ENCODE measurements at places on chromosomes 16 and 17.

DNA sequence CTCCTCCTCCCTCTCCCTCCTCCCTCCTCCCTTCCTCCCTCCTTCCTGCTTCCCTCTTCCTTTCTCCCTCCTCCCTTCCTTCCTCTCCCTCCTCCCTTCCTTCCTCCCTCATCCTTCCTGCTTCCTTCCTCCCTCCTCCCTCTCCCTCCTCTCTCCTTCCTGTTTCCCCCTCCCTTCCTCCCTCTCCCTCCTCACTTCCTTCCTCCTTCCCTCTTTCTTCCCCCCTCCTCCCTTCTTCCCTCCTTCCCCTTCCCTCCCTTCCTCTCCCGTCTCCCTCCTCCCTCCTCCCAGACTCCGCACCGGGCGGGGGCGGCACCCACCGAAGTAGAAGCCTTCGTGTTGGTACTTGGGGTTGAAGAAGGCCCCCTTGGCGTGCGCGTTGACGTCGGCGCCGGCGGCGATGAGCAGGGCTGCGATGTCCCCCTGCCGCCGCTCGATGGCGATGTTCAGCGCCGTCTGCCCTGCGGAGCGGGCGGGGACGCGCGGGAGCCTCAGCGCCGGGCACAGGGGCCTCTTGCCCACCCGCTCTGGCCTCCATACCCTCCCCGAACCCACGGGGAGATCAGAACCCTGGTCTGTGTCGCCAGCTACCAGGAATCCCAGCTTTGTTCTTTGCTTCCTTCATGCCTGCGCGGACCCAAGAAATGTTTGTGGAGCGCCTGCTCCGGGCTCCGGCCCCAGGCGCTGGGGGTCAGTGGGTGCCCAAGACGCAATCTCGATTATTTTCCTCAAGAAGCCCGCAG is 22.2 kb downstream of the TRPV3 start:
- DNase-seq, result peak; percentile 60

GRCh38 chr16:65570261-65570660 is 448.4 kb upstream of the CDH11 start:
- DNase-seq, result no peak

DNA sequence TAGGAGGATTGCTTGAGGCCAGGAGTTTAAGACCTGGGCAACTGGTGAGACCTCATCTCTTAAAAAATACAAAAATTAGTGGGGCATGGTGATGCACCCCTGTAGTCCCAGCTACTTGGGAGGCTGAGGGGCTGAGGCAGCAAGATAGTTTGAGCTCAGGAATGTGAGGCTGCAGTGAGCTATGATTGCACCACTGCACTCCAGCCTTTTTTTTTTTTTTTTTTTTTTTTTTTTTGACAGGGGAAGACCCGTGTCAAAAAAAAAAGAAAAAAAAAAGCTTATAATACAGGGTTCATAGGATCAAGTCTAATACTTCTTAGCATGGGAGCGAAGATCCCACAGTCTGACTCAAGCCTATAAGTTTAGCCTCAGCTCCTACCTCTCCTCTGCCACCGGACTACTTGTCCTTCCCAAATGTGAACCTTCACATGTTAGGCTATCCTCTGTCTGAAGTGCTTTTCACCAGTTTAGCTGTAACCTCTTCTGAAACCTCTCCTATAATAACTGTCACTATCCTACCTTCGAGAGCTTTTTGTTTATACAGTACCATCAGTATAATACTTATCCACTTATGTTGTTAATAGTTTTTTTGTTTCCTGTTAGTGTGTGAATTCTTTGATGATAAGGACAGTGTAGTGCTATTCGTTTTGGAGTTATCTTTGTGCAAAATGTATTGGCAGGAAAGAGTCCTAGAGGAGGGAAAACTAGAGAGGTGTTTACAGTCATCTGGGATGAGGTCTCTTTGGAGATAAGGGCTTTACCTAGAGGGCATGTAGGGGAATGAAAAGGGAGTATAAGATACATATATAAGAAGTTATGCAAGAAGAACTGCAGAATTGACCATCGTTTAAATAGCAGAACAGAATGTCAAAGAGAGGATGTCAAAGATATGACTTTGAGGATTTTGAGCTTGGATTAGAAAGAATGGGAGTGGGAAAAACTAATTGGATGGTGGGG is 15.5 kb downstream of the CPD start:
- DNase-seq, result no peak

DNA sequence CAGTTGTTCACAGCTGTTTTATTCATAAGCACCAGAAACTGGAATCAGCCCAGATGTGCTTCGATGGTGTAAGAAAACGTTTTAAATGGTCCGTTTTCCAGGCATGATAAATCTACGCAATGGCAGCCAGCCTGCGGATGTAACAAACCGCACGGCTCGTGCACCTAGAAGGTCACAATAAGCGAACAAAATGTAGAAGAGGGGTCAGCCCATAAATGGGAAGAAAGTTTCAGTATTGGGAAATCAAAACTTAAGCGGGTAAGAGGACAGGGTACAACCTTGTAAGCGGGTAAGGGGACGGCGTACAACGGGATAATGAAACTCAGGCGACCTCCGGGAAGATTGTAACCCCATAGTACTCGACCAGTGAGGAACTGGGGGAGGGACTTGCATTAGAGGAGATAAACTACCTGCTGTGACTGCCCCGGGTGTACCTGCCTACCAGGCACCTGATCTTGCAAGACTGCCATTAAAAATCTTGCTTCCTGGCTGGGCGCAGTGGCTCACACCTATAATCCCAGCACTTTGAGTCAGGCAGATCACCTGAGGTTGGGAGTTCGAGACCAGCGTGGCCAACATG is 66.6 kb downstream of the ANKRD11 start:
- no peak for DNase-seq

GRCh38 chr17:80504686-80505413 is 28.4 kb upstream of the NPTX1 start:
- DNase-seq, result no peak

DNA sequence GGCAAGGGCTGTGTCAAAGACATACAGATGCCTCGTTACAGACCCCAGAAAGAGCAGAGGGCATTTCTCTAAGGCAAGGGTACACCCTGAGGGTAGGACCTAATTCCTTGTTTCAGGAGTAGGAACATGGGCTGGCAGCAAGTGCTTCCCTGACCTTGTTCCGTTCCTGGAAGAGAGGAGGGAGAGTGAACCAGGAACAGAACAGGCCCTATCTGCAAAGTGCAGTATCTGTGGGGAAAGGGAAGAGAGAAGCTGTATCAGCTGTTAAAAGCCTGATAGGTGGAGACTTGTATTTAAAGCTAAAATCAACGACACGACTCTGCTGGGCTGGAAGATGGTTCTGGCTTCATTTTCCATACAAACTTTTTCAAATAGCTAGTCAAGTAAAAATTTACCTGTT is 26.1 kb upstream of the FASN start:
- no peak for DNase-seq

DNA sequence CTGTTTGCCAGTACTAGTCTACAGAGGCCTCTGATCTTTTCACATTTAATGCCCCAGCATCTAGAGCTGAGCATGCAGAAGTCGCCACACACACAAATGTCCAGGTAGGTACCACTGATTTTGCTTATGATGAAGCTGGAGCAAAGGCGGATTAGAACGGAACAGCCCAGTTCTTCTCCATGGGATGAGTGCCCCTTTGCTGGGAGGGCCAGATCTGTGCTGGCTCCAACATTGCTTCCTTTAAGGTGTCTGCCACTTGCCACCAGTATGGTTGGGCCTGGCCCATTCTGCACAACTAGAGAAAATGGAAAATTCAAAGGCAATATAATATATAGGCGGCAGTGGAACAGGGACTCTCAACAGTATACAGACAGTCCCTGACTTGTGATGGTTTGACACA is 2.2 kb upstream of the MNT start:
- DNase-seq, result no peak

GRCh38 chr16:81216706-81217105 is 21.8 kb upstream of the BCO1 start:
- no peak for DNase-seq

- DNase-seq, result no peak
These were observed 204.6 kb downstream of the SLC39A11 start for GRCh38 chr17:72887917-72888316.

GRCh38 chr16:66927918-66928649 is 2.7 kb upstream of the RRAD start:
- DNase-seq, result no peak

- DNase-seq, result no peak
These were observed 26.2 kb downstream of the GPRC5B start for GRCh38 chr16:19858340-19859018.

DNA sequence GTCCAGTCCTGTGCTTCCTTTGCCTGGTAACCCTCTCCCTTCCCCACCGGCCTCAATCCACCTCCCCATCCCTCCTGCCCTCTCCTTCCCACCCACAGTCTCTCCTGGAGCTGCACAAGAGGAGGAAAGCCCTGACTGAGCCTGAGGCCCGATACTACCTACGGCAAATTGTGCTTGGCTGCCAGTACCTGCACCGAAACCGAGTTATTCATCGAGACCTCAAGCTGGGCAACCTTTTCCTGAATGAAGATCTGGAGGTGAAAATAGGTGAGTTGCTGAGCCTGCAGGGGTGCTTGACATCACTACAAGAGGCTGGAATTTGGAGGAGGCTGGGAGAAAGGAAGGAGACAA is 1.3 kb downstream of the PLK1 start:
- no peak for DNase-seq

DNA sequence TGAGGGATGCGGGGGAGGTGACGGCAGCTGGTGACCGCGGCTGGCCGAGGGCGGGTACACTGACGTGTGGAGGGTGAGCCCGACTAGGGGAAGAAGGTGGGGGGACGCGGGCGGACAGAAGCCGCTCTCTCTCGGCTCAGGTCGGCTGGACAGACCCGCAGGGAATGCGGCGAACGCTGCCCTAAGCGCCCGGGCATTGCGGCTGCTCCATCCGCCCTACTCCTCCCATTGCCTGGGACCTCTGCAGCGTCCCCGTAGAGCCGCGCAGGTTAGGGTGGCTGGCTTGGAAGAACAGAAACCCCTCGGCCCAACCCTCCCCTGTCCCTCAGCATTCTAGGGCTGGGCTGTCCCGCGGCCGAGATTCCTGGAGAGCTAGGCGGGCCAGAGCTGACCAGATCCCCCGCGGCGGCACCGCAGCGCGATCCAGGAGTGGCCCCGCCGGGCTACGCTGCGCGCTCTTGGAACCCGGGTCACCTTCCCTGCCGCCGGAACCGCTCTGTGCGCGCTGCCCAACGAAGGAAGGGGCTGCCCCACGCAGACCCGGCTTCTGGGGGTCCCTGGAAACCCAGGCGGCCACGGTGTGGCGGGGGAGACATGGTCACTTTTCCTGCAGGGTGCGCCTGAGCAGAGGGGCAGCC is 3.0 kb downstream of the DLX4 start:
- DNase-seq, result no peak

DNA sequence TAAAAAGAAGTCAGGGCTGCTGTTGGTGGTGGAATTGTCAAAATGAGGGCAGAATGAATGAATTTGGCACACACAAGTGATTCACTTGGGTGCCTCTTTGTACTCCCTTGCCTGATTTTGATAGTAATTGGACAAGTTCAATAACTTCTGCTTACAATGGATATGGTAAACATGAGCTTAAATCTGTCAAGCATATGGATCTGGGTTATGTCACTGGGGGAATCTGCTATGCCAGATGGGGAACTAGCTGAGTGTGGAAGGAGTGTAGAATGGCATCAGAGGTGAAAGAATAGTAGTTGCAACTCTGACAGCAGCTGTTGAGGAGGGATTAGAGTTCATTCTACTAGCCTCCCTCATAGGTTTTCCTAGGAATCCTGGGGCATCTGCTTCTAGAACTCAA is 724.2 kb upstream of the CDH8 start:
- no peak for DNase-seq

DNA sequence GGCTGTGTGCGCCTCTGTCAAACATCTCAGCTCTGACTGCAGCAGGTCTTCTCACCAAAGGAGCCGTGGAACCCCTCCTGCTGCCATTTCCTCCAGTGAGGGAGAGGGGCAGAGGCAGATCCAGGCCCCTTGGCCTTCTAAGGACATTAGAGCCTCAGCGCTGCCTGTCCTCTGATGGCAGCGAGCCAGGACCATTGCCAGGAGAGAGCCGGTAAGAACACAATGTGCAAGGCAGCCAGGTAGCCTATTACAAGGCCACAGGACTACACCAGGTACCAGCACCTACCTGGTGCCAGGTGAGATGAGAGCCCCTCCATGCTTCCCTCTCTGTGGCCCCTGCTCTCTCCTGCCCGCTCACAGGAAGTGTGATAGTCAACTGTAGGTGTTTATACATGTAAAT is 11.0 kb downstream of the LRRC75A start:
- no peak for DNase-seq

DNA sequence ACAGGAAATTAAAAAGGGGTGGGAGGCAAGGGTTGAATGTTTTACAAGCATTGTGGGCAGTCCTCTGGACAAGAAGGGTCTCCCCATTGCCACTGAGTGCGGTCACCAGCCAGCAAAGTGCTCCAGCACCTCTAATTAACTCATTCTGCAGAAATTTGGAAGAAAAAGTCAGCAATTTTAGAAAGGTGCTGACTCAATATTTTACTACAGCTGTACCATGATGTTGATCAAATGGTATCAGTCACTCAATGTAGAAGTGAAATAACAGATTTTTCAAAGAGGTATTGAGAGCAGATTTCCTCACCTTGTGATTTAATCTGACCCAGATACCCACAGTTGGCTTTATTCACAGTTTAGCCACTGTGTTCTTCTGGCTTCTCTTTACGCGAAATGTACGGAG is 96.7 kb downstream of the PMP22 start:
- no peak for DNase-seq

DNA sequence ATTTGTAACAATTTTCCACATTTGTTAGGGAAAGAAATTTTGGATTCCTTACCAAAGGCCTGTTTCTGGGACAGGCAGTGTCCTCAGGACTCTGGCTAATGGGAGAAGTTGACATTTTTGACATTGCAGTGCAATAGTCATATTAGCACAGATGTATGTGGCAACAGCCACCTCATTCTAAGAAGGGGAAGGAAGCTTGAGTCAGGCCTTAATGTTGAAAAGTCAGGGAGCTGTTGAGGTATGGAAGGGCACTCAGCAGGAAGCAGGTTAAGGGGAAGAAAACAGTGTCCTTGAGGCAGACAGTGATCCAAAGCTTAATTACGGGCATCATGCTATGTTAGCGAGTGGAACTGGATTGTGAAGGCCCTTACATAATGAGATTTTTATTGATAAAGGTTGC is 20.9 kb downstream of the AKTIP start:
- DNase-seq, result no peak

GRCh38 chr16:71775949-71776348 is 32.7 kb downstream of the AP1G1 start:
- DNase-seq, result no peak

- no peak for DNase-seq
These were observed 54.9 kb downstream of the GNAO1 start for GRCh38 chr16:56246051-56246817.

- DNase-seq, result no peak
These were observed 8.8 kb downstream of the BEAN1 start for GRCh38 chr16:66435896-66436295.

GRCh38 chr16:75075688-75076268 is 40.8 kb downstream of the LDHD start:
- no peak for DNase-seq

GRCh38 chr16:6641091-6641490 is 691.6 kb upstream of the RBFOX1 start:
- DNase-seq, result no peak

GRCh38 chr16:24541233-24541933 is 2.0 kb downstream of the RBBP6 start:
- peak; percentile 14 for DNase-seq
